ENCODE measurements at places on chromosomes 3 and 15.

- no peak for DNase-seq
Measured at GRCh38 chr3:169811631-169812331, 889 bp upstream of the LRRIQ4 start.

DNA sequence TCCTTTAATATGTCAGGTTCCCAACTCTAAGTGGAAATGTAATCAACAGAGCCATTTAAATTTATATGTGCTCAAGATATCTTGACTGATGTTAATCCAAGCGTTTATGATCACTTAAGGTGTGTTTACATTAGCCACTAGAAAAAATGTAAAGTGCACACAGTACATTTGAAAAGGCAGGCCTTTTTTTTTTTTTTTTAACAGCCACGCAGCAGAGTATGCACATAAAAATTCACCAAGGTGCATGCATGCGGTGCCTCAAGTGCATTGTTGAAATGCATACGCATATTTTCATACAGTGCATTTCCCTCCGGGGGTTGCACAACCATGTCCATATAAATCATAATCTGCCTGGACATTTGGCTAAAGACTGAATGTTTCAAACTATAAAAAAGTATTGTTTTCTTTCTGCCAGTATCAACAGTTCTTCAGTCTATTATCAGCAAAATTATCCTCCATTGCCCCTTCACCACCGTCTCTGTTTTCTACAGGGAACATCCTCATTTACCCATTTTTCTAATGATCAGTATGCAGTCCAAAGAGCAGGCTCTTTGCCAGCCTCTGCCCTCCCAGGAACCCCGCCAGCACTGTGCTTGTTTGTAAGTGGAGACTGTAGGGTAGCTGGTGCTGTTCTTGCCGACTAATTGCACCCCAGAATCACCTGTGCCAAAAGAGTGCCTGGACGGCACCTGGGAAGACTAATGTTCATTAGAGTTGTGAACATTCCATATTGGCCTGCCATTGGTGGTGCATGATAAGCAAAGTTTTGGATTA, 611.2 kb upstream of the CFAP20DC start:
- DNase-seq: no peak

GRCh38 chr3:89375451-89375850, 268.0 kb downstream of the EPHA3 start:
- DNase-seq: no peak

- no peak for DNase-seq
Measured at GRCh38 chr3:149277331-149277813, 55.7 kb upstream of the CP start.

DNA sequence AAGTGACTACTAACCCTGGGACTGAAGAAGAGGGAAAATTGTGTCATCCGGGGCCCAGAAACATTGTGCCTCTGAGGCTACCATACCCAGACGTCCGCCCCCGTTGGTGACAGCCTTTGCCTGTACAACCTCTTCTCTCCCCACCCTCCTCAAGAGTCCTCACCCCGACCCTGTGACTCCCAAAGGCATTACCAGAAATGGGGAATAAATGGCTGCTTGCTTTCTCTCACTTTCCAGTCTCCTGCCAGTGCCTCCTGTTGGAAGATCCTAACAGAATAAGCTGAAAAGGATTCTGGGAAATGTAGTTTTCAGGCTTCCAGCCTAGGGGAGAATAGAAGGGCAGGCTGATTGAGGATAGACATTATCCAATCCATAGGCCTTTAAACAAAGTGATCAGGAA, 30.8 kb upstream of the SLC25A36 start:
- no peak for DNase-seq

- DNase-seq: no peak
Measured at GRCh38 chr3:49707113-49707480, 12.4 kb downstream of the AMIGO3 start.

All from stimulated activated CD4-positive, alpha-beta T cell treated with anti-CD3 and anti-CD28 coated beads, TNF-alpha, amount 100 ng/mL, for 4 hours (primary cell).